ENCODE measurements at places on chromosomes 2 and 18. TPM values are rescaled to one million over a fixed set of nuclear protein-coding genes. Genes with fewer than 3 reads are reported as not detected.
A peak's percentile ranks its signal among the peaks of the same experiment; 100 is the strongest.

GRCh38 chr2:84807063-84807485 lies 73.8 kb downstream of the TRABD2A start:
- H3K27me3 ChIP-seq: no peaks in the 10 kb centered on the region
- DNase-seq: peak; percentile 95
- peaks cover 26% of the 10 kb centered on the region for H3K4me1 ChIP-seq
- no peaks in the 10 kb centered on the region for H3K36me3 ChIP-seq
- peak overlapping the region; percentile 24 for H3K4me3 ChIP-seq

The IL36A gene
- total RNA-seq: not detected

The ANKAR gene
- 5.1 TPM for total RNA-seq

DNA sequence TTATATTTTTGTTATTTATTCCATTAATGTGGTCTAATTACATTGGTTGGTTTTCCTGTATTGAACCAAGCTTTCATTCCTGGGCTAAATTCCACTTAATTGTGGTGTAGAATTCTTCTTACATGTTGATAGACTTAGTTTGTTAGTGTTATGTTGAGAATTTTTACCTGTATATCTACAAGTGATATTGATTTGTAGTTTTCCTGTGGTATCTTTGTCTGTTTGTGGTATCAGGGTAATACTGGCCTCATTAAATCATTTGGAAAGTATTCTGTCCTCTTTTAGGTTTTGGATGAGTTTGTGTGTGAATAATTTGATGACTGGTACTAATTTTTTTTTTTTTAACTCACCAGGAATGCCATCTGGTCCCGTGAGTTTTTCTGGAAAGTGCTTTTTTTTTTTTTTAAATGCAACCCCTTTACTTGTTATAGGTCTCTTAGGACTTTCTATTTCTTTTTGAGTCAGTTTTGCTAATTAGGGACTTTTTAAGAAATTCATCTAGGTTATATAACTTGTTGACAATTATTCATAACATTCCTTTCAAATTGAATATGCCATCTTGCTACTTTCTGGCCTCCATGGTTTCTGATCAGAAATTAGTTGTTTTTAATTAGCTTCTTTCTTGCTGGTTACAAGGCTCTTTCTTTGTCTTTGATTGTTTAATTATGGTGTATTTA lies 232.8 kb downstream of the CCDC85A start:
- no peak for DNase-seq
- H3K4me1 ChIP-seq: no peaks in the 10 kb centered on the region
- H3K27me3 ChIP-seq: no peaks in the 10 kb centered on the region

The UGT1A5 gene
- not detected for total RNA-seq

The MC2R gene
- total RNA-seq: not detected

DNA sequence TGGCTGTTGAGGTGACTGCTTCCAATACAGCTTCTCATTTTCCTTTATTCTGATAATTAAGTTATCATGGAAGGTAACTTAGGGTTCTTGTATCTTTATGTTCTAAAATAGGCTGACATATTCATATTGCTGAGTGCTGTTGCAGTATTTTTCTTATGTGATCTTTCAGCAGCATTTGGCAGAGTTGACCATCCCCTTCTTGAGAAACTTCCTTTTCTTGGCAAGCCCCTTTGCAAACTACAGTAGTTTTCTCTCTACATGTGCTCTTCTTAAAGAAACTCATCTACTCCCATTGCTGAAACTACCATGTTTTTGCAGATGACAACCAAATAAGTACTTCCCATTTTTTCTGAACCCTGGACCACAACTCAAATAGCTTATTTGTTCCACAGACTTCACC lies 476.5 kb upstream of the TRIB2 start:
- H3K36me3 ChIP-seq: no peaks in the 10 kb centered on the region
- H3K27ac ChIP-seq: no peak overlapping the region
- DNase-seq: no peak
- no peaks in the 10 kb centered on the region for H3K27me3 ChIP-seq
- no peak overlapping the region for H3K4me3 ChIP-seq

The SERPINB12 gene
- not detected for total RNA-seq

DNA sequence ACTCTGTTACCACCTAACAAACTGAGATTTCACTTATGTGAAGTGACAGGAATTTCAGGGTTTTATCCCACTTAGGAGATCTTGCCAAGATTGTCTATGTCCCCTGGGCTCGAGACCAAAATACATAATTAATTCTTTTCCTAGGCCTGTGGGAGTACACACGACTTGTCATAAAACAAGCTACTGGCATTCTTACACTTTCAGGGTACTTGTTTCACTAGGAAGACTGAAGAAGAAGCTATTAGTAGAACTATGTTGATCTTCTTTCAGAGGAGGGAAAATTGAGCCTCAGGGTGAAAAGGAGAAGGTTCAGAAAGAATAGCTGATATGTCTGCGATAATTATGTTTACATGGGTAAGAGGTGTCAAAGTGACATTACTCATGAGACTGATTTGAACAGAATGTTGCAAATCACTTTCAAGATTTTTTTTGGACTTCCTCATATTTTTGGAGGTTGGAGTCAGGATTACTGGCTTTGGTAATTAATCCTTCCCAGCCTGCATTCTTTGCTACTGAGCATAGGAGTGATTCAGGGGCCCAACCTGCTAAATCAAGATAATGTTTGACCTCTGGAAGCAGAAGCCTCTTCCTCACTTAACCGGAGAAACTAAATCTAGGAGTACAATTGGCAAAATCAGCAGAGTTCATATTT lies 240.0 kb upstream of the NT5C1B start:
- no peak overlapping the region for H3K4me3 ChIP-seq
- peak overlapping the region; percentile 63 for H3K27ac ChIP-seq
- peaks cover 14% of the 10 kb centered on the region for H3K4me1 ChIP-seq
- DNase-seq: peak; percentile 6
- no peaks in the 10 kb centered on the region for H3K27me3 ChIP-seq

The TSPYL6 gene
- total RNA-seq: not detected

GRCh38 chr2:121530212-121530705 lies 421 bp upstream of the RNU4ATAC start:
- H3K36me3 ChIP-seq: peaks cover 33% of the 10 kb centered on the region
- DNase-seq: peak; percentile 83
- H3K27me3 ChIP-seq: no peaks in the 10 kb centered on the region

DNA sequence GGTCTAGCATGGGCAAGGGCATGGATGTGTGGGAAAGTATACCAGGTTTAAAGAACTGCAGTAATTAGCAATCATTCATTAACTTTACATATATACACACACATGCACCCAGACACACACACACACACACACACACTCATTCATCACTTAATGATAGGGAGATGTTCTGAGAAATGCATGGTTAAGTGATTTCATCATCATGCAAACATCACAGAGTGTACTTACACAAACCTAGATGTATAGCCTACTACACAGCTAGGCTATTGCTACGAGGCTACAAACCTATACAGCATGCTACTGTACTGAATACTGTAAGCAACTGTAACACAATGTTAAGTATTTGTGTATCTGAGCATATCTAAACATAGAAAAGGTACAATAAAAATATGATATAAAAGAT lies 83.6 kb downstream of the COLEC12 start:
- H3K27me3 ChIP-seq: no peaks in the 10 kb centered on the region
- no peak for DNase-seq
- no peaks in the 10 kb centered on the region for H3K4me1 ChIP-seq
- H3K27ac ChIP-seq: no peak overlapping the region
- H3K36me3 ChIP-seq: no peaks in the 10 kb centered on the region
- no peak overlapping the region for H3K4me3 ChIP-seq

- no peak overlapping the region for H3K27ac ChIP-seq
- no peaks in the 10 kb centered on the region for H3K27me3 ChIP-seq
Observed at GRCh38 chr2:188610827-188611226, 319.2 kb downstream of the GULP1 start.

DNA sequence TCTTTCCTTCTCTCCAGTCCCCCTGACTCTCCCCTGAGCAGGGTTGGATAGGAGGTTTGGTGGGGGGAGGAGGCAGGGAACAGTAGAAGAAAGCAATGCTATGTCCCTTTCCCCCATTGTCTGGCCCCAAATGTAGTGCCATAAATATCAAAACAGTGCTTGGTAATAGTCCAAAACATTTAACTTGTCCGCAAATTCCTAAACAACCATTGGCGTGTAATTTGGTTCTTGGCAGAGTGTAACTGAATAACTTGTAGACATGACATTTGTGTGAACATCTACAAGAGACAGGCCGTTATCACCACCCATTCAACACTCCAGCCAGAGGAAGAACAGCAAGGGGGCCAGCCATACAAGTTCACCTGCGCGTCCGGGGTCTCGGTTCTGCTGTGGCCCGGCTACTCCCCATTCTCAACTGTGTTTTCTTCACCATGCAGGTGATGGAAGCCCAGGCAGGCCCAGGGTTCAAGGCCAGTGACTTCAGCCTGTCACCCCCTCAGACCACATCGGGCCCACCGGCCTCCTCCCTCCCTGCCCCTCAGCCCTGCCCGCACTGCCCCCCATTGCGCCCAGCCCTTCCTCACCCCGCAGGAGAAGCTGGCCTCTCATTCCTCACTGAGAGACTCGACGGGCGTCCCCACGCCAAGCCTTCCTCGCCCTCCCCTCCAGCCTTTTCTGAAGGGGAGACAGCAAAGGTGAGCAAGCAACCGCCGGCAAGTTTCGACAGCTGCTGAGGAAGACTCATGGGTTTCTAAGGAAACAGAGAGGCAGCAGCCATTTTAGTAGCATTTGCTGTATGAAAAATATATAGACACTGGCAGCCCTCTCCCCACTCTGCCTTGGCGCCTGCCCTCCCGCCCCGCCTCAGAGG lies 699 bp upstream of the RAPGEF4 start:
- peaks cover 26% of the 10 kb centered on the region for H3K27me3 ChIP-seq
- DNase-seq: no peak
- no peaks in the 10 kb centered on the region for H3K4me1 ChIP-seq
- H3K27ac ChIP-seq: no peak overlapping the region

DNA sequence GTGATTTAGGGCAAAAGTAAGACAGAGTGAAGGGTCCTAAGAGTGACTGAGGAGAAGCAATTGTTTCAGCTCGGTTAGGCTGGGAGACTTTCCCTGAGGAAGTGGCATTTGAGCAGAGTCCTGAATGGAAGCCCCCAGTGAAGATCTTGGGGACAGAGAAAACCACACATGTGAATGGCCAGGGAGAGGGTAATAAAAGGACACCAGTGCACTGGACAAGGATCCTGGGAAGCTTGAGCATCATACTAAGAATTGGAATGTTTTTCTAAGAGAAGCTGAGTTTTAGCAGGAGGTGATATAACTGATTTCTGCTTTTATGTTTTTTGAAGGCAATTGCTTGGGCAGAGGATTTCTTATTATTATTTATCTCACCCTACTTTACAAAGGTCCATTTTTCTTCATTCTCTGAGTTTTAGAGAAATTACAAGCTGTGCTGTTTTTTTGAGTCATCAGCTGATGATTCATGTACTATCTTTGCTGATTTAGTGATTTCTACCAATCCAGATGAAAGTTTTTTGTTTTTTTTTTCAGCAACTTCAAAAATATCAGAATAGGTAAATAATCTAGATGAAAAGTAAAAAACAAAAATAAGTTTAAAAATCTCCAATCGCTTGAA lies 43.5 kb downstream of the MFSD6 start:
- peaks cover 11% of the 10 kb centered on the region for H3K4me1 ChIP-seq
- H3K4me3 ChIP-seq: no peak overlapping the region
- no peaks in the 10 kb centered on the region for H3K27me3 ChIP-seq

The SETBP1 gene
- total RNA-seq: 4.8 TPM

DNA sequence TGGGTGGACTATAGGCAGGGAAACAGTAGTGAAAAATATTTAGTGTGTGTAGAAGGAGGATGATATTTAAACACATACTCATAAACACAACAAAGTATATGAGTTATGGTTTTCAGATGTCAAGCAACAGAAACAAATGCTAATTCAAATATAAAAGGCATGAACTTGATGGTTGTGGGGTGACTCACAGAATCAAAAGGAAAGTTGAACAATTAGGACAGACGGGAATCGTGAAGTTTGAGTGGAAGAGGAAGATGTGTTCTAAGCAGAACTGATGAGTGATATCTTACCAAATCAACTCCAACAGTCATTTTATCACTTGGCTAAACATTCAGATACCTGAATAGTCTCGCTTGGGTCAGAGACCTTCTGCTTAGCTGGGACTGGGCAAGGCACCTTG lies 53.6 kb upstream of the ITGA6 start:
- H3K36me3 ChIP-seq: no peaks in the 10 kb centered on the region
- no peak overlapping the region for H3K4me3 ChIP-seq
- H3K4me1 ChIP-seq: peaks cover 5% of the 10 kb centered on the region

DNA sequence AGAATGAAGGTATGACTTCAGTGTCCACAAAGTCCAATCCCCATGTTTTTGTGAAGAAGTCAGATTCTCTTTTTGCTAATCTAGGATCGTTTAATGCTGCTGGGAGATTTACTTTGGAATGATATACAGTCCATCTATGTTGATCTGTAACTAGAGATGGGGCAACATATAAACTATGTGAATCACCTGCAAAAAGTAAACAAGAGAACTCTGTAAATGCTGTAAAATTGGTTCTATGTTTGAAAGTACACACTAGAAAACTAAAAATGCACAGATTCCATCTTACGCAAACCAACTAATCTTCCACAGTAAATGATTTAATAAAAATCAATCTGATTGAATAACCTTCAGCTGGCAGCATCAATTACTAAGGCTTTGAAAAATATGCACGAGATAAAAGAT lies 37.5 kb downstream of the VPS54 start:
- no peak for DNase-seq
- H3K4me3 ChIP-seq: no peak overlapping the region
- H3K4me1 ChIP-seq: peaks cover 16% of the 10 kb centered on the region
- no peak overlapping the region for H3K27ac ChIP-seq

DNA sequence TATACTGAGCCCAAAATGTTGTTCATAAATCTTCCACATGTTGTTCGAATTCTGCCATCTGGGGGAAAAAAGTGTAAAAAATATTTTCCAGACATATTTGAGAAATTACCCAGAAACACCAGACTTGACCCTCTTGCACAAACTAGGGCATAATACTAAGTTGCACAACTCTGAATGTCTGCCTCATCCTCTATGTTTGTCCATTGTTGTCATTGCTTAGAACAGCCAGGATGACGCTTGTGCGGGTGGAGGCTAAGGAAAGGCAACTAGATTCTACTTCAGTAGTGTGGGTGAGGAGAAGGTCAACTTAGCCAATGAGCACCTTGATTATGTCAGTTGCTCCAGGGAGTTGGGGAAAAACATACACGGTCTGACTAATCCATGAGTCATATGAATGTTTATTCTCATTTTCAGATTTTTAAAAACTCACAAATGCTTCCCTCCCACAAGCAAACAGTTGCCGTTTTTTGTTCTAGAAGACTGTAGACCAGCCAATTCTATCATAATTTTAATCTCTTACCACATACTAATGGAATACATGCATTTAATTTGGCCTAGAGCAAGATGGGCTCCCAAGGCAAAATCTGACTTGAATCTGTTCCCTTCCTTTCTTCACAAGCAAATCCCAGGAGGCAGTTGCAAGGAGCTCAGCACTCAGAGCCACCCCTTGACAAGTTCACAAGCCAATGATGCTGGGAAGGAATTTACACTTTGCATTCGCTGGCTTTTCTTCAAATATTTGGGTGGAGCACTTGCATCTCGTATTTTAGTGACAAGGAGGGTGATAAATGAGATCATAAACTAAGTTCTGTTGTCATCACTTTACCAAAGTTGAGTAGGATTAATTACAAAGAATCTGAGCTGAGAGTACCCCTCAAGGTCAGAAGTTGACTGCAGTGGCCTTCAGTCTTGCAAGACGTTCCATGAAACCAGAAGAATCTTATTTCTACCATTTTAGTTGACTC lies 163.2 kb upstream of the TWIST2 start:
- peak overlapping the region; percentile 98 for H3K27ac ChIP-seq
- peaks cover 20% of the 10 kb centered on the region for H3K4me1 ChIP-seq
- peak overlapping the region; percentile 33 for H3K4me3 ChIP-seq
- peak; percentile 99 for DNase-seq

The GPR39 gene
- total RNA-seq: 7.2 TPM
